Renal pelvis (tissue), 12 donors: ENCODE measurements at places on chromosomes 3 and 15. TPM values are rescaled to one million over a fixed set of nuclear protein-coding genes. Genes with fewer than 3 reads are reported as not detected.

DNA sequence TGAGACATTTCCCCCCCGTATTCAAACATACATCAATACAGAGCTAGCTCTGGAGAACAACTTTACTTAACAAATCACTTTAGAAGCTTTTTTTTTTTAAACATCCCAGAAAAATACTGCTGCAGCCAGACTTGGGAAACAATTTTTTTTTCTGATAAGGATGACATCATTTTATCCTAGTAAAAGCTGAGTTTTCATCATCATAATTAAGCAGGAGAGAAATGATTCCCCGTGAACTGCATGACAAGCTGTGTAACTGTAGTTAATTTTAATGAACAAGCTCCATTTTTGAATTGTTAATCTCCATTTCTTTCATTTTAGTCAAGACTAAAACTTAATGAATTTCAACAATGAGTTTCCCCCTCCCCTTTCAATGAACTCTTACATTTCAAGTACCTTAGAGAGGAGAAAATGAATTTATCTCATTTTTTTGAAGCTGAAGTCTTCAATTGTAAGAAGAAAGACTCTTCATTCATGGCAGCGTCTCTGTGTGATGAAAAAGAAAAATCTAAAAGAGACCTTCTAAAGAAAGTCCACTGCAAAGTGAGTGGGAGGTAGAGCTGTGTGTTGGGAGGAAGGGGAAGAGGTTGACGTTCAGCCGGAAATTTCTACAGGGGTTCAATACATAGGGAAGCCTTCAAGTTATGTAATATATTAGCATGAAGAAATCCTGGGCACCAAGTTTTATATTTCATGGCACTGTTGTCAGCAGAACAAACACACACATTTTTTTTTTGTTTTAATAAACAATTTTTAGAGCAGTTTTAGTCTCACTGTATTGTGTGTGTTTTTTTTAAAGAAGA lies 31.7 kb downstream of the HES1 start:
- DNase-seq: no peak

The TRPM1 gene
- polyA plus RNA-seq: 0.21 TPM

GRCh38 chr3:47381317-47382157 lies 716 bp downstream of the PTPN23 start:
- peak; percentile 87 for DNase-seq

DNA sequence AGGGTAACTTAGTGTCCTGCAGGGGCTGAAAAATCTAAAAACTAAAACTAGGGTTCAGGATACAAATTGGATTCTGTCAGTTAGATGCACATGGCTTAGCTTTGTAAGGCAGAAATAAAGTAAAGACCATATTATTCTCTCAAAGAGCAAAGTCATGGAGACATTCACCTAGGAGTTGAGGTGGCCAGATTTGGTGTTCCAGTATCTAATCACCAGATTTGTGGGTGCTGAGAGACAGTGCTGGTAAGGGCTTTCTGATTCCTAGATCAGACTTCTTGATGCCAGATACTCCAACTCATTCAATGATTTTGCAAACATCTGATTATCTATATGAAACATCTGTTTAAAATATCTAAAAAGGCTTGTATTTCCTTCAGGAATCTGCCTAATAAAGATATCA lies 28.3 kb upstream of the TBC1D5 start:
- DNase-seq: no peak

DNA sequence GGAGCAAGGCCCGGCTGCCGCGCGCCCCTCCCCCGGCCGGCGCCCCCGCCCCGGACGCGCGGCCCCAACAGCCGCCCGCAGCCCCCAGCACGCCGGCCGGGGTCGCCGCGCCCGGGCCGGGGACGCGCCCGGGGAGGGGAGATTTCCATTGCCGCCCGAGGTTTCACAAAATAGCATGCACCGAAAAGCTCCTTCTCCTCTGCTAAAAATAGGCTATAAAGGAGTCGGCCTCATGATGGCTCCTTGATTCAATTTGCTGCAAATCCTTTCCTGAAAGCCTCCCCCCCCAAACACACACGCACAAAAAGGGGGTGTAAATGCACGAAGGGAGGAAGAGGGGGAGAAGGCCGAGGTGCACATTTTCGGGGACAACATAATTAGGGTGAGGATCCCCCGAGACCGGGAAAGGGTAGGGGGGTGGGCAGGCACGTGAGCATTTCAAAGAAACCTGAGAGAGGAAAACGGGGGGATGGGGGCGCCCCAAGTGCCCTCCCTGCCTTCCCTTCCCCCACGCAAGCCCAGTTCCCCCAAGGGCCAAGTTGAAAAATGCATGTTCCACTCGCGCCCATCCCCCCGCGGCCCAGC lies 734 bp downstream of the TBL1XR1 start:
- DNase-seq: no peak

The ACAD11 gene
- polyA plus RNA-seq: 50.5 TPM

DNA sequence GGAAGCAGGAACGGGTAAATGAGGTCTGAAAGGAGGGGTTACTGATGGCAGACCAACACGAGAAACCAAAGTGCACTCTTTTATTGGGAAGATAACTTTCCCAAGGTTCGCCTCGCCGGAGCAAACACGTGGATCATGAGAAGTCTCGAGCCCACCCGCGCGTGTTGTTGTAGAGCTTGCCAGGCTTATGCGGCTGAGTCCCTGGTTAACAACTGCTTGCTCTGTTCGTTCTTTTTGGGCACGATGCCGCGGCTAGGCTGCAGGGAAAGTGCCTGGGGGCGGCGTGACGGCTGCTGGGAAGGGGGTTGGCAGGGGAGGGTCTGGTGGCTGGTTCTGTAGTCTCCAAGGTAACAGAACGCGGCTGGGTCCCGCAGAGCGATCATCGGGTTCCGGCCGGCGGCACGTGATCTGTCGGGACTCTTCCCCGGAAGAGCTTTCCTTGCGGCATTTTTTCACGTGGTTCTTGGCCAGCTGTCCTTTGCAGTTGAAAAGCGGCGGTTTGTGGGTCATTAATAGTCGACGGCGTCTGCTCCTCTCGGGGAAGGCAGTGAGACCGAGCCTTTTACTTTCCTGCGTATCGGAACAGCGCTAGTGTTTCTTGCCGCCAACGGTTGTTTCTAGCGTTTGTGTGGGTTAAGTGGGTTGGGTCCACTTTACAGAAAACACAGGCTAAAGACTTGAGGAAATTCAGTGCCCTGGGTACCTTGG lies 1.5 kb downstream of the MGA start:
- peak; percentile 76 for DNase-seq

GRCh38 chr3:14634763-14635400 lies 16.7 kb upstream of the CCDC174 start:
- no peak for DNase-seq

The GPR62 gene
- polyA plus RNA-seq: 0.77 TPM

GRCh38 chr3:5226783-5227182 lies 39.3 kb downstream of the EDEM1 start:
- DNase-seq: peak; percentile 37

The TAMM41 gene
- 19.6 TPM for polyA plus RNA-seq

The GRAMD1C gene
- polyA plus RNA-seq: 19.0 TPM

GRCh38 chr3:156174229-156174847 lies 54.0 kb downstream of the KCNAB1 start:
- DNase-seq: peak; percentile 29

DNA sequence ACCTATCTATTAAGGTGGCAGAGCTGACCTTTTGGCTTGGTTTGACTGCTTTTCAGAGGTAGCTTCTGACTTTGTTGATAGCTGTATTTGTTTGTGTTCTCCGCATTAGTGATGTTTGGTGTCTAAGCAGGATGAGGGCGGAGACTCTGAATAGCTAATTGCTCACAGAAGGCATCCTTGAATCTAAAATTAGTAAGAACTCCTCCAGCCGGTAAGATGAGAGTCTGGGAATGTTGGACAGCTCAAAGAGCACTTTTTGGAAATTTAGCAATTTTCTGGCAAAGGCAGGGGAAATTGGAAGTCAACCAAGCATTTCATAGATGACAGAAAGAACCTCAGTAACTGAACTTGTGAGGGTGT lies 174.1 kb downstream of the KLHL25 start:
- DNase-seq: no peak

DNA sequence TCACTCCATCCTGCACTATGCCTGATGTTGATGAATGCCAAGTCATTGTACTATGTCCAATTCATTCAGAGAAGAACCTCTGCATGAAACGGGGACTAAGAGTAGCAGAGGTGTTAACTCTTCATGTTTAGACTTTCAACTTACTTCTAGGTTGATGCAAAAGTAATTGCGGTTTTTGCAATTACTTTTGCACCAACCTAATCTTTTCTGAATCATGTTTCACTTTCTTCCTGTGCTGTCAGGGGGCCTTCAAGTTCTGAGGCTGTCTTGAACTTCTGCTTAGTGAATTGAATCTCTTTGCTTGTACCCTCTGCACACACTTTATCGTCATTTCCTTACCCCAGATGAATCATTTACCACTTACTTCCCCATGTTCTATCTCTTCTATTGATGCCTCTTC lies 636.2 kb downstream of the NAALADL2 start:
- no peak for DNase-seq

The EFCC1 gene
- 2.8 TPM for polyA plus RNA-seq

The KLF15 gene
- polyA plus RNA-seq: 13.6 TPM

GRCh38 chr15:90154861-90155626 lies 46.1 kb upstream of the SEMA4B start:
- no peak for DNase-seq

The ADAMTS9 gene
- polyA plus RNA-seq: 166 TPM

- no peak for DNase-seq
These were observed 14.9 kb upstream of the HES1 start for GRCh38 chr3:194120789-194121770.

The NR2F2 gene
- polyA plus RNA-seq: 334 TPM

DNA sequence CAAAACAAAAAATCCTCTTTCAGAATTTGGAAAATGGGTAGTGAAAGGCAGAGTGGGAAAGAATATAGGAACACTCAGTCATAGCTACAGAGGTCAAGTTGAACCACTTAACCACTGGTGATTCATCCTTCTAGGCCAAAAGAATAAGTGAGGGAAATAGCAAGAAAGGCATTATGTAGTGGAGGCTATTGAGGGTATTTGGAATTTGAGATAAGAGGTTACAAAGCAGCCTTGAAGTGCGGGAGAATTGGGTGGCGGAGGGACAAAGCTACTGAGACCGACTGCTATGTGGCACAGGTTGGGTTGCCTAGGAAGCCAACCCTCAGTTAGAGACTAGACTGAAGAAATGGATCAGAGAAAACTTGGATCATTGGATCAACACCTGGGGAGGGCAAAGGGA lies 109.5 kb downstream of the SYNPR start:
- DNase-seq: no peak

GRCh38 chr3:58361866-58362265 lies 29.2 kb downstream of the PXK start:
- DNase-seq: no peak

The HRH1 gene
- 2.2 TPM for polyA plus RNA-seq

GRCh38 chr3:150786791-150787190 lies 23.8 kb upstream of the SIAH2 start:
- DNase-seq: no peak

GRCh38 chr15:46213551-46213950 lies 578.7 kb downstream of the SQOR start:
- DNase-seq: no peak

DNA sequence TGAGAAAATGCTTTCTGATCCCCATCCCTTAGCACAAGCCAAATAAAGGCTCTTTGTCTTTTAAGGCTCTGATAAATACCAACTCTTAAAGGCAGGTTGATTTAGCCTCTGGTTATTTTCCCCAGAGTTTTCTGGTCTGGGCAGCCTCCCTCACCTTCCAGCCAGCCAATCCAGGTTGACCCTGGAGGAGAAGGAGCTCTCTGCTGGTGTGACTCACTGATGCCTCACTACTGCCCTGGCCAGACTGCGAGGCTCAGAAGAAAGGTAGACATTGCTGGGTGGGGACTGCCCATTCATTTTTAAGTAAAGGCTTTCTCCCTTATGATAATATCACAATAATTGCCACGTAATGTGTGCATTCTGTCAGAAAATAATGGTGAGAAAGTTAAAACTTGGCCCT lies 37.1 kb downstream of the SLCO3A1 start:
- no peak for DNase-seq

The SOX2 gene
- polyA plus RNA-seq: 0.63 TPM
